ENCODE measurements at places on chromosomes 3 and 15. TPM values are rescaled to one million over a fixed set of nuclear protein-coding genes. Genes with fewer than 3 reads are reported as not detected.
A peak's percentile ranks its signal among the peaks of the same experiment; 100 is the strongest.

DNA sequence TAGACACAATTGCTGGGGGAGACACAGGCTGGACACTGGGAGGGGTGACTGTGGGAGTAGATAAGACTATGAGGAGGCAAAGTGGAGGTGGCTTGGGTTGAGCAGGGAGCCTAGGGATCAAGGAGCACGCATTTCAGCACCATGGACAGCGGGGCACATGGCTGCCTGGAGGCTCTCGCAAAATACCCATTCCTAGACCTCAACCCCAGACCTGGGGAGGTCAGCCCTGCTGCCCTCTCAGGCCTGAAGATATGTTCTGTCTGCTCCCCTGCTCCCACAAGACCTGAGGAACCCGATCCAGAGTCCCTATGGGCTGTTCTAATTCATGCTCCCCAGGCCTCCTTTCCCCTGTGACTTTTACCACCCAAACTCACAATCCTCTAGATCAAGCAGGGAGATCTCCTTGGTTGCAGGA, 16.0 kb upstream of the CPEB1 start:
- no peak for DNase-seq

GRCh38 chr15:33357845-33358244, 47.1 kb downstream of the RYR3 start:
- no peak for DNase-seq

DNA sequence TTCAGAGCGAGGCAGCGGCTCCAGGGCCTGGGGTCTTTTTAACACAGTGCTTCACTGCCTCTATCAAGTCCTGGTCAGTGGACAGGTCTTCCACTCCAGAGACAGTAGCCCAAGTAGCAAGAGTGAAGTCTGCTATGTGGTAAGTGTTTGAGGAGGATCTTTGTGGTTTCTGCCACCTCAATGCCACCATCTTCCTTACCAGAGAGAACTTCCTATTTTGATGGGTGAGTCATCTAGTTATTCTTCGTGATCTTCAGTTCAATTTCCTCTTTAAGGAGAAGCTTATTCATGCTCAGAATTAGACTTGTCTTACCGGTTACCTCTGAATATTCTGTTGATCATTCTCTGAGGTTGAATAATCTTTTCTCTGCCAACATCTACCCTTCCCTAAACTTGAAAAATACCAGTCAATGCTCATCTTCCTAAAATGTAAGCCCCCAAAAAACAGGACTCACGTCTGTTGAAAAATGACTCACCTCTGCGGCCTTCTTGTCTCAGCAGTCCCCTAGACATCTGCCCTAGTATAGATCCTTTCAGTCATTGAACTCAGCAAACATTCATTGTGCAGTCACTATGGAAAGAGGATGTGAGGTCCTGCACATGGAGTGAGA, 32.2 kb upstream of the BCL6 start:
- DNase-seq = no peak

GRCh38 chr15:88627463-88627862, 6.3 kb downstream of the AEN start:
- no peak for DNase-seq

- no peak for DNase-seq
Observed at GRCh38 chr15:45827275-45827674, 192.4 kb downstream of the SQOR start.

DNA sequence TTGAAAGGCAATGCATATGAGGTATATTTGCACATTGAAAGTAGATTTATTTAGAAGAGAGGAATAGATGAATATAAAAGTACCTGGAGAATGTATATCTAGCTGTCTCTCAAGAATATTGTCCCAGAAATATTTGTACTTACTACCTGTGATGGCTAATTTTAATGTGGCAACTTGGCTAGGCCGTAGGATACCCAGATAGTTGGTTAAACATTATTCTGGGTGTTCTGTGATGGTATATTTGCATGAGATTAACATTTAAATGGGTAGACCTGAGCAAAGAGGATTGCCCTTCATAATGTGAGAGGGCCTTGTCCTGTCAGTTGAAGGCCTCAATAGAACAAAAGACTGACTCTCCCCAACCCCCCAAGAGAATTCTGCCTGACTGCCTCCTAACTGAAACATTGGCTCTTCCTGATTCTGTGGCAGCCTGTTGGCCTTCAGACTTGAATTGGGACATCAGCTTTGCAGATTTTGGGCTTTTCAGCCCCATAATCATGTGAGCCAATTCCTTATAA, 69.4 kb upstream of the FILIP1L start:
- no peak for DNase-seq

GRCh38 chr3:184598574-184598927, 37.0 kb downstream of the EPHB3 start:
- DNase-seq = no peak

GRCh38 chr3:58535531-58536500, 1.2 kb downstream of the ACOX2 start:
- no peak for DNase-seq

GRCh38 chr15:42364529-42364928, 5.2 kb downstream of the CAPN3 start:
- DNase-seq = no peak

DNA sequence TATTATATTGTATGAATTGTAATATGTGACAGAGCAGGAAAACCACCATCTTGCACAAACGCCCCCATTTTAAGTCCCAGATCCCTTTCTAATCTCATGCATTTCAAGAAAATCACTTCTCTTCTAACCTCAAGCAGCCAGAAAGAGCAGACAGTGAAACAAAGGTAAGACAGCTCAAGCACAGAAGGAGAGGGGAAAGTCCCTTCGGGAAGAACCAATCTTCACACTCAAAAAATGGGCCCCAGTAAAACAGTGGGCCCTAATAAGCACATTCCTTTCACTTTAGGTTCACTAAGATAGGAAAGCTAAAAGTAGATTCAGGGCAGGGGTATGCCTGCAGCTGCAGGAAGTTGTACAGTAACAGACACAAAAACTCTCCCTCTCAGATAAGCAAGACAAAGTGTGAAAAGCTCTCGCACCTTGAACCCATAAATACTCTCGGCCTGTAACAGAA, 1268.7 kb downstream of the SI start:
- no peak for DNase-seq

GRCh38 chr15:93144463-93145236, 55.6 kb upstream of the RGMA start:
- DNase-seq = no peak

DNA sequence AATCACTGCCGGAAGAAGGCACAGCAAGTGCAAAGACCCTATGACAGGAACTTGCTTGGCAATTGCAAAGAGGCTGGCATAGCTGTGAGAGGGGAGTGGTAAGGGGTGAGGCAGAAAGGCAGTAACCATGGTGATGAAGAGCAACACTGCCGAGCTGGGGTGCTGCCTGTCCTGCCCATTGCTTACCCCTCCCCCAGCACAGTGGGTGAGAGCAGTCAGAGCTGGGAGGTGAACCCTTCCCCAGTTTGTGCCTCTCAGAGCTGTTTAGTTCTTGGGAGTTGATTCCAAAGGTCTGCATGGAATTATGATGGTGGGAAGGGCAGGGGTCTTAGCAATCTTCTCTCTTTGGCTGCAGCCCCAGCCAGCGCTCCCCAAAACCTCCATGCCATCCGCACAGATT, 8.8 kb downstream of the TYRO3 start:
- no peak for DNase-seq

- DNase-seq = no peak
Observed at GRCh38 chr3:29397406-29397805, 116.5 kb downstream of the RBMS3 start.

GRCh38 chr3:123564056-123564455, 20.8 kb downstream of the HACD2 start:
- DNase-seq = no peak

GRCh38 chr3:7697548-7697947, 804.1 kb upstream of the LMCD1 start:
- DNase-seq = no peak

DNA sequence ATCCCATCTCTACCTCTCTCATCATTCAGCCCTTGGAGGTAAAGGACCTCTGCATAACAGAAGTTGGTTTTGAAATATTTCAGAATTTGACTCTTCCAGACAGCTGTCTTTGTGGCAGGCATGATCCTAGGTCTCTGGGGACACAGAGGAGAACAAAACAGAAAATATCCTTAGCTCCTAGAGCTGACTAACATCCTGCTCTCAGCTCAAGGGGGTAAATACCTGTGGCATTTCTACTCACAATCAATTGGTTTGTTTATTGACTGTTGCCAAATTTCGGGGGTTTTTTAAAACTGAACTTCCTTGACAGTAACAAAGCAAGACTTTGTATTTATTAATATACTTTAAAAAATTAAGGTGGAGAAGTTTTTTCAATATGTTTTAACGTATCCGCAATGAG, 78.8 kb downstream of the EOMES start:
- DNase-seq = no peak

DNA sequence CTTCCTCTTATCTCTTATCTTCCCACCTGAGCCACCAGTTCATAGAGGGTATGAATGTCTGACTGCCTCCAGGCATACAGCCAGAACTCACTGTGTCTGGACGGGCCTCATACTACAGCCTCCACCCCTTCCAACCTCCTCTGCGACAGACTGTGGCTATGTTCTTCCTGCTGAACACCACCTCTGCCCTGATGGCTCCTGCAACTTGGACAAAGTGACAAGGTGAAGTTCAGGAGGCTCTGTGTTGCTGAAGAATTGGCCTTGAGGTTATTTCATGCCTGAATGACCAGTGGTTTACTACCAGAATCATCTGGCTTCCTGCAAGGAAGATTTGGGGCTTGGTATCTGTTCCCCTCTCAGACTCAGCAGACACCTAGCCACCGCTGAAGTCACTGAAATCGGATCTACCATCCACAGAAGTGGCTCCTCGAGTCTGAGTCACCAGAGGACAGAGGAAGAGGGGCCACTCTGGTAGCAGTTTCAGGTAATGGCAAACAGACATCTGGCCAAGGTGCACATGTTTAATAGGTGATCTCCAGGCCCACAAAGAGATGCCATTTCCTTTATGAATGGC, 14.2 kb upstream of the ULK3 start:
- DNase-seq = peak; percentile 45

DNA sequence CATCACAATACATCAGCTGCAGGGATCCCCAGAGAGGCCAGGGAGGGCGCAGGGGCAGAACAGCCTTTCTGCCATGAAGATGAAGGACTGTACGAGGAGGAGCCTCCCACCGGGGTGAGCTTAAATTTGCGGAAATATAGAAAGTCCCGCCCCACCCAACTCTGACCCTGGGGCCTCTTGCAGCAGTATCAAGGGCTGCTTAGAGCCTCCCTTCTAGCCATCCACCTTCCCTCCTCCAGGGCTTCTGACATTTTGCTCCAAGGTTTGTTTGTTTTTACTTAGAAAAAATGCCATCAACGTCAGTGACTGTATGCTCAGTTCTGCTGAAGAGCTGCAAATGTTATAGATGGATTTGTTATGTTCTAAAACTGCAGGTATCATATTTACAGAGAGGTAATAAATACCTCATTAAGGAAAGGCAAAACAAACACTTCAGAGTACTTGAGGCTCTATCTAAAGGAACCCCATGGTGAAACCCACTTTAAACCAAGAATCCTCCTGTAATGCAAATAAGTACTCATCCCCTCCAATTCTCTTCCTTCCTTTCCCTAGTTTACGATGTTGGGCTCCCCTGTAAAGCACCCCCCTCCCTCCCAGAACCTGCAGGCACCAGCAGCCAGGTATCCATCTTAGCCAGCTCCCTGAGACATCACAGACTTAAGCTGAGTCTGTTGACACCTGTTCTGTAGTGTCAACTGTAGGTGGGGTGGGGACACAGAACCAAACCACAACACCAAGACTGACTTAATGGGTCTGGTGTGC, 30.5 kb downstream of the RFTN1 start:
- DNase-seq = no peak

The APOD gene
- total RNA-seq = 608 TPM

The MEF2A gene
- 117 TPM for total RNA-seq

The MESD gene
- 5.5 TPM for total RNA-seq

The PLSCR4 gene
- total RNA-seq = 6.3 TPM

The NR1I2 gene
- 0.17 TPM for total RNA-seq

The ACTRT3 gene
- 0.38 TPM for total RNA-seq

The TTC21A gene
- 1.7 TPM for total RNA-seq

The TIGIT gene
- not detected for total RNA-seq
